HT1080 (cell line): ENCODE measurements at places on chromosomes 4 and X. TPM values are rescaled to one million over a fixed set of nuclear protein-coding genes. Genes with fewer than 3 reads are reported as not detected.

GRCh38 chrX:50111742-50112141 is 89.1 kb downstream of the AKAP4 start:
- no peak for DNase-seq

GRCh38 chrX:124426288-124427169 is 80.2 kb downstream of the SH2D1A start:
- peak; percentile 1 for DNase-seq

GRCh38 chrX:50988649-50989048 is 78.1 kb downstream of the BMP15 start:
- peak; percentile 22 for DNase-seq

DNA sequence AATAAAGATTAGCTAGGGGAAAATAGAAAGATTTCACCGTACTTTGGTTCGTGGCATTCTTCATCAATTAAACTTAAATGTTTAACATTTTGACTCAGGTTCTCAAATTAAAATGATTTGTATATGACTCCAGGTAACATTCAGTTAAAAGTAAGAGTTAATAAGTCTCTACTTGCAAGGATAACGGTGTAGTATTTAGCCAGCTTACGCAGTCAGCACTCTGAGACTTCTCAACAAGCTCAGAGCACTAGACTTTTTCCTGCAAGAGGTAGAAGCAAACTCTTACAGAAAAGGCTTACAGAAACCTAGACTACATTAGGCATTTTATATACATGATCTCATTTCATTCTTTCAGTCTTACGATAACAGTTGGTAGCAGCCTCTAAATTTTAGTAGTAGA is 96.4 kb upstream of the PPARGC1A start:
- no peak for DNase-seq

DNA sequence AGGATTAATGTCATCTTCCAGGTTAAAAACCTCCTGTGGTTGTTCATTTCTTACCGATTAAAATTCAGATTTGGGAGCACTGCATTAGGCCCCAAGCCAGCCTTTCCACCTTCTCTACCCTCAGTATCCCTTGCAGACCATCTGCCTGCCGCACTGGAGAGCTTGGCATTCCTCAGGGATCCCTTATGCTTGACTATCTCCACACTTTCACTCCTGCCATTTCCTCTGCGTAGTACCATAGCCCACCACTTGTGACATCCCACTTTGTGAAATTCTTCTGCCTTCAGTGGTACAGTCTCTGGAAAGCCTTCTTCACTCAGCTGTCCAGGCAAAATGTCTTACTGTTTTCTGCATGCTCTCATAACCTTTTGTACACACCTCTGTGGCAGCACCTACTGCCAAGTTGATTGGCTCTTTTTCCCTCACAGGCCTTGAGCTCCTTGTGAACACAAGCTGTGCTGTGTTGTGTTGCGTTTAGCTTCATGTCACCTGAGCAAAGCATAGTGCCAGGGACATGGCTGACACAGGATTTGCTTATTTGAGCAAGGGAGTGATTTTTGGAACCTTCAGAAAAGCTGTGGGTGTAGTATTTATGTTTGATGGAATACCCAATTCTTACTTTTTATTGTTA is 156.4 kb downstream of the ARX start:
- DNase-seq, result no peak

DNA sequence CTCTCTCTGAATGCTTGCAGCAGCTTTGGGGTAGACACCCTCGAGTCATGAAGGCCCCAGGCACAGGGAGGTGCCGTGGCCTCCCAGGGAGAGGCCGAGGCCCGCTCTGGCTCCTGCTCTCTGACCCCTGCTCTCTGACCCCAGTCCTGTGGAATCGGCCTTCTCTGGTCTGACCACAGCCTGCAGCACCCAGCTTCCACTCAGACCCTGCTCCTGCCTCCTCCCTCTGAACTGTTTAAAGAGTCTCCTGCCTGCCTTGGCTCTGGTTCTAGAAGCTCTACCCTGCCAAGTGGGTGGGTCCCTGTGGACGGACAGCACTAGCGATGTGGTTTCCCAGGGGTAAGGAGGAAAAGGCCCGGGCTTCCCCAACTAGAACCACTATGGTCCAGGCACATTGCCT is 78.2 kb upstream of the TMEM150C start:
- DNase-seq, result no peak

GRCh38 chr4:85829276-85830051 is 354.5 kb downstream of the ARHGAP24 start:
- DNase-seq, result no peak

DNA sequence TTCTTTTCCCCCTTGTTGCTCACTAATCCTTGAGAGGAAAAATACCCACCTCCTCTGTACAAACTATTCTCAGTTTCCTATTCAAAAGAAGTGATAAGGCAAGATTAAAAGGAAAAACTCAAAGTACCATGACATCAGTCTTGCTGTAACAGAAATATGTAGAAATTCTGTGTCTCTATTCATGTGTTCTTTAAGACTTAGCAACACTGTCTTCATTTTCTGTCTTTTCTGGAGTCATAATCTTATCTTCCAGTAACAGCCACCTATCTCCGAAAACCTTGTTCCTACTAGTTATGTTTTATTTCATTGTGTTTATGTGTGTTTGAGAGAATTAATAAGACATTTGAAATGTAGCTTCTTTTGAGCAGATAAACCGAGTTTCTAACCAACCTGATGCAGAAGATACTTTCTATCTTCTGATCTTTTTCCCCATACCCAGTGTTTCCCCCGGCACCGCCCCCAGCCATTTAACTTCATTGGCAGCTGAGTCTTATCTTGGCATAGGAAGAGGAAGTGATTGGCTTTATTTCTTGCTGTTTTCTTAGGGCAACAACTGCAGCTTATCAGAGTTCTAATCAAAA is 8.0 kb downstream of the FAM241A start:
- no peak for DNase-seq

DNA sequence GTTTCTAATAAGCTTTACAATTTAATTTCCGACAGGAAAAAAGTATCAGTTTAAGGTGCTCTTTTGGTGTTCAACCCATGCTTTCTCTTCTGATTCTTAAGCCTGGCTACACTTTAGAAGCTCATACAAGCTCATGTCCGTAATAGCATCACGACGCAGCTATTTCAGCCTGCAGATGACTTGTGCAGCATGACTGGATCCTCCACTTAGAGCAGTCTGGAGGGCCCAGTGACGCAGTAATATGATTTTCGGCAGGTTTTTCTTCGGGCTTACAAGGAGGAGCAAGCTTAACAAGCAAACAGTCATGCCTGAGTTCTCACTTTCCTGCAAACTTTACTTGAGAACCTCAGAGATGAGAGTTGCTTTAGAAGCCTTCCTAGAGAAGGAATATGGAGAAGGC is 85.3 kb upstream of the MAML3 start:
- no peak for DNase-seq

DNA sequence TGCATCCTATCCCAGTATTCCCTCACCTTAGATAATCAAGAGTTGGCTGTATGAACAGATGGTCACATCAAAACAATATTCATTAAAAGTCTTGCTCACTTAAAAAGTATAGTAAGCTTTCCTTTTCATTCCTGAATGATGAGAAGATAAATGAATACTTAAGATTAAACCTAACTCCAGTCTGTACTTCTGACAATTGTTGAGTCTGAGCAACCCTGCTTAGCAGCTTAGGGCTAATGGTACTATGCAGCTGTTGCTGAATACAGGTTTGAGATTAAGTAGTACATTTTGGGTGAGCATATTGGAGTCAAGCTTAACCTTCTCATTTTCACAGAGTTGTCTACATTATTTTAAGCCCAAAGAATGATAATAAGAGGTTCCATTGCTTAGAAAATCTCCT is 121.7 kb upstream of the ETNPPL start:
- DNase-seq, result no peak

DNA sequence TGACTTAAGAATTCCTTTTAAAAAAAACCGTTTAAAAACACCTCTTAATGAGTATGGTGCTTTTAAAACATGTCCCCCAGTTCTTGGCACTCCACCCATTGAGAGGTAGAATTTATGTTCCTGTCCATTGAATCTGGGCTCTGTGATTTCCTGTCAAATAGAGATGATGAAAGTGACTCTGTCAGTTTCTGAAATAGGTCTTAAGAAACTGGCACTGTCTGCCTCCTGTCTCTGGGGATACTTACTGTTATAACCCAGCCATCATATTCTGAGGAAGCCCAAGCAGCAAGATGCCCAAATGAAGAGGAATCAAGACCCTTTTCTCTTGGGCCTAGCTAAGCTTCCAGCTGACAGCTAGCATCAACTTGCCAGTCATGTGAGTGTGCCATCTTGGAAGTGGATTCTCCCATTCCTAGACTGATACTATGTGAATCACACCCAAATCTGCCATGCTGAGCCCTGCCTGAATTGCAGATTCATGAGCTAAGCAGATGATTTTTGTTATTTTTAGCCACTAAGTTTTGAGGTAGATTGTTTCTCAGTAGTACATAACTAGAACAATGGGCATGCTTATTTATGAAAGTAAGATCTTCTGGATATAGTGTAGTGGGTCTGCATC is 22.8 kb downstream of the C4orf54 start:
- no peak for DNase-seq

- DNase-seq, result no peak
Measured at GRCh38 chrX:17185431-17185830, 189.6 kb upstream of the NHS start.

GRCh38 chr4:6663596-6664393 is 23.3 kb downstream of the MRFAP1 start:
- DNase-seq, result no peak

- no peak for DNase-seq
Measured at GRCh38 chrX:149275836-149276235, 229.3 kb downstream of the IDS start.

- no peak for DNase-seq
Measured at GRCh38 chr4:184422378-184422777, 52.0 kb downstream of the IRF2 start.

GRCh38 chr4:79340568-79340967 is 14.7 kb upstream of the NAA11 start:
- no peak for DNase-seq

DNA sequence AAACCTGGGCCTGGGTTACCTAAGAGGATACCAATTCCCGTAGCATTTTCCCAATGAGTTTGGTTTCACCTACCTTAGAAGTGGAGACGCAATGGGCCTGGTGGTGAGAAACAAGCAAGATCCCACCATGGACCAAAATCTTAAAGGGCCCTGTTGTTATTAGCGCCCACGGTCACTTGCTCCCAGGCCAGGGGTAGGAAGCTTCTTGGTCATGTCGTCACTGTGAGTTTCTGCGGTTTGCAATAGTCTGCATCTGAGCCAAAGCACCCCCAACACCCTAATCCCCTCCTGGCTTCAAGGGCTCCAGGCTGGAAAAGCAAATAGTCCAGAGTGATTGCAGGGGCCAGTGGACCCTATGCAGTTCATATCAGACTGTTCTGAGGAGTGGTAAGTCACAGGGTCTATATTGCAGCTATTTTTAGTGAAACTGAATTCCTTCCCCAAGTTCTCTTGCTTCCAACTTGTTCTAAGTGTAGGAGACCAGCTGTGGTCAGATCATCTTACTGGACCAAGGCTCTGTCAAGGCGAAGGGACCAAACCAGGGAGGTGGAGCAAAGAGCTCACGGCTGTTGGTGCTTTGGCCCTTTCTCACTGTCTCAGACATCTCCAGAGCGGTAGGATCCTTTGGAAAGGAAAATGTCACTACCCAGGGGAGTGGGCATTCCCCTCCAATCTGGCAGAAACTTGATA is 307.9 kb upstream of the F9 start:
- DNase-seq, result no peak

DNA sequence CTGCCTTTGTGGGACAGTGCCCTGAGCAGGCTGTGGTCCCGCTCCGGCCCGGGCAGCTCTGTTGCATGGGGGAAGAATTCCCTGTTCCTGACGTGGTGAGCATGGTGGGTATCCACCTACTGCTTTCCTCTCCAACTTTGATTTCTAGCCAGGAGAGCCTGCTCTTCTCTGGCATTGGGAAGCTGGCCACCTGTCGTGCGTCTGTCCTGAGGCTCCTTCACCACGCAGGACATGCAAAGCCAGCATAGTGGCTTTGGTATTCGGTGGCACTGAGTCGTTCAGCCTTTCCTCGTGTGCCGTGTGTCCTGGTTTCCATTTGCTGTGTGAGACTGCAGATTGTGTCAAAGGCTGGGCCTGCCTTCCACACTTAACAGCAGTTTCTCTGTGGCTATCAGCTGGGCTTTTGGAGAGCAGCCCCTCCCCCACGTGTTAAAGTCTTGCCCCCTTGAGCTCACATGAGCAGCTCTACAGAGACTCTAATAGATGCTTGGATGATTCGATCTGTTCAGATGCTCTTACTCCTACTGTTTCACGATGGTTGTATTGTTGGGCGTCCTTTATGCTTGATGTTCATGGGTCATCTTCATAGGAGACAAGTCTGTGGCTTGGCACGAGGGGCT is 46.3 kb upstream of the CLCN4 start:
- no peak for DNase-seq

GRCh38 chr4:3442959-3443749 is 1.4 kb downstream of the HGFAC start:
- peak; percentile 32 for DNase-seq

- DNase-seq, result no peak
Measured at GRCh38 chr4:153649572-153649991, 34.5 kb upstream of the TLR2 start.

DNA sequence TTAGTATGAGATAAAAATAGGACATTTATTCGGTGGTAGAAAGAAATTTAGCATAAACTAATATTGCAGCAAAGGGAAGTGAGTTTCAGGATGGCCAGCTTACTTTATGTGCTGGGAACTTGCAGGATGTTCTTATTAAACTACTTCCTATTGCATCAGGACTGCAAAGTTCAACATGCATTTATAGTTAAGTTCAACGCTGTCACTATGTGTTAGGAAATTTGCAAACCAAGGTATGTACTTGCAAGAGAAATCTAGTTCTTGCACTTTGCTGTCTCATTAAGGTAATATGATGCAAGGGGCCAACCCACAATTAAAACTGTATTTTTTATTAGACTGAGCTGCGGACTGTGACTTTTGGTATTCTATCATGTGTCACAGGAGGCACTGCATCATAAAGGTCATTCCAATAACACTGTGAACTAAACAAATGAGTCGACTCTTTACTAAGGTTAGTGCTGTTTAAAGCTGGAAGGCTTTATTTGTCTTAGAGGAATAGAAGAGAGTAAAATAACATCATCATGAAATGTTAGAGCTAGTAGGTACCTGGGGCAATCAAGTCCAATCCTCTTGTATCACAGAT is 1525.7 kb upstream of the TENM3 start:
- no peak for DNase-seq

DNA sequence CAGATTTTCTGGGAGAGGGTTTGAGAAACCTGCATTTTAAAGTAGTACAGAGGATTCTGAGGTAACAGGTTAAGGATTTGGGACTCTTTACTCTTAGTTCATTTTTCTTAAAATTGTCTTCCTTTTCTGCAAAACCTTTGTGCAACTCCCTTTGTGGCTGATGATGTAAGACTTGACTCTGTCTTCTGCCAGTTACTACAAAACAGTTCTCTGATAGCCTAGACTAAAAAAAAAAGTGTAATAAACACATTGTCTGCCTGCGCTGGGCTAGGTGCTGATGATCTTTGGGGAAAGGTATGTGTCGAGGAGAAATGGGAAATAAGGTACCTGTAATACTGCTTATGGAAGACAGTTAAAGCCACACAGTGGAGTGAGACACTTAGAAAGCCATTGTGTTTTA is 28.7 kb downstream of the IL13RA1 start:
- DNase-seq, result no peak

- DNase-seq, result no peak
Measured at GRCh38 chr4:182502064-182502463, 258.9 kb downstream of the TENM3 start.

The NAP1L3 gene
- 8.0 and 8.9 TPM in 2 replicates for total RNA-seq

The NMU gene
- 4.2 TPM in 2 replicates for total RNA-seq

The PNMA5 gene
- total RNA-seq, result not detected in 2 replicates

The HTATSF1 gene
- 48.6 and 61.1 TPM in 2 replicates for total RNA-seq

The CYBB gene
- 0.13 TPM in 1 of 2 replicates, not detected in the other for total RNA-seq

The ESX1 gene
- total RNA-seq, result 0.11 TPM in 1 of 2 replicates, not detected in the other

The PNMA6F gene
- not detected in 2 replicates for total RNA-seq

The MAP3K15 gene
- 3.2 and 4.5 TPM in 2 replicates for total RNA-seq

The AMMECR1 gene
- total RNA-seq, result 12.0 and 12.4 TPM in 2 replicates

The GATA1 gene
- total RNA-seq, result not detected in 2 replicates

The HTR2C gene
- not detected in 2 replicates for total RNA-seq
